NCI-H2029 treated with DMSO at 0.1 percent for 48 hours (cell line): ENCODE measurements at places on chromosomes 3 and 15.

DNA sequence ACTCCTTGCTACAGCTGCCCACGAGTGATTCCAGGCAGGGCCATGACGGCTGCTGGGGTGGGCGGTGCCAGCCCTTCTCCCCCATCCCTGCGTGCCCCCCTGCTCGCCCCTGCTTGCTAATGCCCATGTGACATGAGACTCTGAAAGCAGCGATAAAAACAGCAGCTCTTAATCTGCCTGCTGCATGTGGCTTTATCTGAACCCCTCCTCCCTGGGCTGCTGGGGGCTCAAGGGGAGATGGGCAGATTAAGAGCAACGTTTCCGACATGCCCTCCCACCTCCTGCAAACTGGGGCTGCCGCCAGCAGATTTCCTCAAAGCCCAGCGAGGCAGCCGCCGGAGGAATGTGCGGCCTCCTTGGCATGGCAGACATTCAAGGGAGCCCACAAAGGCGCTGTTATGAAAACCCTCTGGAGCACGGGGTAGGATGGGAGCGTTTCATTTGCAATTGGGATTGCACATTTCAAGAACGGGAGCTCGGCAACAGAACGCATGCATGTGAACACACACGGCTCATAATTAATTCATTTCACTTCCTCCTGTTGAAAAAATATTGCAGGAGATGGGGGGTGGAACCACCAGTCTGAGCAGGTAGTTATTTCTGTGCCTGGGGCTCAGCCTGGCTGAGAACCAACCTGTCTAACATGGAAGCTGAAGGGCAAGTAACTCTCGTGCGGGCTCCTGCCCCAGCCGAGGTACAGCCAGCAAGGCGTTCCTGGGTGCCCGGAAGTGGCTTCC lies 504.2 kb upstream of the PROK2 start:
- DNase-seq: no peak

DNA sequence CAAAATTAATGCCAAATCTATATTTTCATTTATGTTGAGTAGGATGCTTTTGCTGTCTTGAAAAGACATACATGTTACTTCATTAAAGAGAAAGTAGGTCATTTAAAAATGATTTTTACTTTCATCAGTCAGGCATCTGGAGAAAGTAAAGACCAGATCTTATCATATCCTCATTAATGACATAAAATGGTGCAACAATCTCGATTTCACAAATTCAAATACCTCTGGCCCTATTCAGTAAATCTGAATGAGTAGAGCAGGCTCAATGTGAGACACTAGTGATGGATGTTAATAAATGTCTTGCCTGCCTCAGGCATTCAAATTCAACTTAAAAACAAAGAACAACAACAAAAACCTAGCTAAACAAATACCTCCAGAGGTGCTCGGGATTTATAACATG lies 714.1 kb downstream of the NAALADL2 start:
- DNase-seq: no peak

- no peak for DNase-seq
Measured at GRCh38 chr15:81293728-81294515, 30.0 kb downstream of the STARD5 start.

DNA sequence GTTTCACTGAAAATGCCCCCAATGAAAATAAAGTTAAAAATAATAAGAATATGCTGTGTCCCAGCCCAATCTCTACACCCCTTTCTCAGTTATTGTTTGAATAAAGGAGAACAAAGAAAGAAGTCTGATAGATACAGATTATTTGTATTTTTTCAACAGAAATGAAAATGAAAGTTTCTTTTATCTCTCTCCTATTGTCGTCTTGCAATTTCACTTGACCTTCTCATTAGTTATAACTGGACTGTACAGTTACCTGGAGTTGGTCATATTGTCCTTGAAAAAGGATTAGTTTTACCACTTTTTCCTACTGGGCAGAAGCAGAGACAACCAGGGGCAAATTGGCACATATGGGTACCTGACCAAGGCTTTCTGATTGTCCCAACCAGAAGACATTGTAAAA lies 440.0 kb downstream of the PDCD6IP start:
- DNase-seq: no peak

DNA sequence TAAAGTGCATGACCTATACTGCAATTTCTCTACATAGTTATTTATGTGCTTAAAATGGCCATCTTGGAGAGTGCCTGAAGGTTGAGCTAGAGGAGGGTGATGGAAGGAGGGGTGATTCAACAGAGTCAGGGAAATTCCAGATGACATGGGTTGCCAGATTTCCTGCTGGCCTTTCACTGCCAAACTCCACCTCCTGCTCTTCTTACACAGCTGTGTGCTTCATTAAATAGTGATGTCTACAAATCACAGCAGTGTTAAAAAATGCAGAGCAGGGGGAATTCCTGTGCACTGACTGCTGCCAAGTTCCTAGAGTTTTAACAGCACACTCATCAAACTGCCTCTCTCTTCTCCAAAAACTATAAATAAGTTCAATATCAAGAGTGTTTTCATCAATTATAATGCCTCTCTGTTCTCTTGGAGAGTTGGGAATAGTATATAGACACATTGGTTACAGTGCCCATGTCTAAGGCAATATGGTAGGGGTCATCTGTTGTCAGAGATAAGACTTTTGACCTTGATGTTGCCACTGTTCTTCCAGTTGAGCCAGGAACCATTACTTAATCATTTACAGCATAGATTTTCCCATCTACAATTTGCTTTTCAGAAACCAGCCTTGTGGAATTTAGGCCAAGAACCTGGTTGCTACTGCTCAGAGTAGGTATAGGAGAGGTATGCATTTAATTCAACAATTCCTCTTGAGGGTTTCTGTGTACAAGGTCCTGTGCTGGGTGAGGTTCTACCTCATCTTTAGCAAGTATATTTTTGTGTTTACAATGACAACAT lies 79.6 kb downstream of the TP63 start:
- no peak for DNase-seq

DNA sequence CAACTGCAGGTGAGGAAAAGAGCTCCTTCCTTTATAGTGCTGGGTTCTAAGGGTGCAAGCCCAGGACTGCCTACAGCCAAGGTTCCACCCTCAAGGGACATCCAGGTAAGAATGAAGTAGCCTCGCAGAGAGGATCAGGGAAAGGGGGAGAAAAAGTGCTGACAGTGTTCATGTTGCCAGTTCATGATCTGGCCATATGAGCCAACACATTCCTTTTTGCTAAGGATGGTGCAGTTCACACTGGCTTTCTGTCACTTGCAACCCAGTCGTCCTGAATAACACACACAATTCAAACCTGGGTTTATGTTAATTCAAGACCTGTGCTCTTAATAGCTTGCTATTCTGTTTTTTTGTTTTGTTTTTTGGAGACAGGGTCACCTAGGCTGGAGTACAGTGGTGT lies 9.0 kb downstream of the CLN6 start:
- DNase-seq: no peak

GRCh38 chr3:12312010-12312409 lies 23.1 kb downstream of the PPARG start:
- DNase-seq: no peak

DNA sequence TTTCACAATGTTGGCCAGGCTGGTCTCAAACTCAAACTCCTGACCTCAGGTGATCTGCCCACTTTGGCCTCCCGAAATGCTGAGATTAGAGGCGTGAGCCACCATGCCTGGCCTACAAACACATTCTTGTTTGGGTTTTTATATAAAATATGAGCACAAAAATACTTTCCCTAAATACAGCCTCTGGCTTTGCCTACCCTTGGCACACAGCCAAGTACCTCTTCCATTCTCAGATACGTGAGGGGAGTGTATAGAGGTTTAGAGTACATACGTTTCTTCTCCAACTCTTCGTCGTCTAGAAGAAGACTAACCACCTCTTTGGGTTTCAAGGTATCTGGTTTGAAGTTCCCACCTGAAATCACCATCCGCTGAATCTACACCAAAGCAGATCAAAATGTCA lies 33.5 kb downstream of the CHAC1 start:
- DNase-seq: no peak

DNA sequence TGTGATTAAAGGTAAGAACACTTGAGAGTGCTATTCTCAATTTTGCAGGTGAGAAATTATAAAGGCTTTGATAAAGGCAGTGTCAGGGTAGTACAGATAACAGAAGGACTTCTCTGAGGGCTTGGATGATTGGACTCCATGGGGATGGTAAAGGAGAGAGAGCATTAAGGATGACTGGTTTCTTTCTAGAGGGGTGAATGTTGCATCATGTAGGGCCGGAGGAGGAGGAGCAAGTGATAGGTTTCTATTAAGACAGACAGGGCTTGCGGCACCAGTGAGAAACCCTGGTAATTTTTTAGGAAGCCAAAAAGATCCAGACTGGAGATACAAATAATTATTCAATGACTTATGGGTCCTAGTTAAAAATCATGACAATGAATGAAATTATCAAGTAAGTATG lies 230.7 kb upstream of the MME start:
- no peak for DNase-seq

GRCh38 chr15:48507416-48508065 lies 138.0 kb downstream of the FBN1 start:
- DNase-seq: no peak

DNA sequence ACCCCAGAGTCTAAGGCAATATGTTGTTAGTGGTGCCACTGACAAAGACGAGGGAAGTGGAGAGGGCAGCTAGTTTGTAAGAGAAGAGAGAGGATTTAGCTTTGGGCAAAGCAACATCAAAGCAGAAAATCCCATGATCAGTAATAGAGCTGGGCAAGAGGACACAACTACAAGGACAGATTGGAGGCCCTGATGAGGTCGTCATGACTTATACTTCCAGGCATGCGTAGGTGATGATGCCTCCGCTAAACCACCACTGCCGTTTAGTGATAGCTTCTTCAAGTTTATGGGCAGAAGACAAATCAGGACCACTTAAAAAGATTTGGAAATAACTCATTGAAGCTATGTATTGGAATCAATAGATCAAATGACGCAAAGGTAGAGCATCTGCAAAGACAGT lies 2.6 kb downstream of the HRG start:
- DNase-seq: no peak

- no peak for DNase-seq
Measured at GRCh38 chr15:35437157-35437556, 108.8 kb downstream of the DPH6 start.

- DNase-seq: no peak
Measured at GRCh38 chr15:73682600-73683090, 1.5 kb upstream of the CD276 start.
